ENCODE measurements at places on chromosomes 5 and 9.

GRCh38 chr9:133621725-133622267 lies 12.6 kb upstream of the FAM163B start:
- no peak for DNase-seq

GRCh38 chr5:133565993-133566392 lies 46.3 kb downstream of the FSTL4 start:
- DNase-seq, result no peak

DNA sequence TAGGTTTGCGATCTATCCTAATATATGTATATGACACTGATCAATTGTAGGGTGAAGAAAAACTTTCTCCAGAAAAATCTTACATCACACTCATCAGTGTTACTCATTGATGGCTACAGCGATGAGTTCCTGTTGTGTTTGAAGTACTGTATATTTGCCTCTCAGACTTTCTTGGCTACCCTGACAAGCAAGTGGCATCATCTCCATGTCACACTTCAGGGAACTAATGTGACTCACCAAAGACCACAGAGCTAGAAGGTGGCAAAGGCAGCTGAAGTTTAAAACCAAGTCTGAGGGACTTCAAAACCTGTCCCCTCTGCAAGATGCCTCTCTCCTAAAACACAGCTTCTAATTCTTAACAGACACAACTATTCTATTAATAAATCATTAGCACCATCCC lies 451.4 kb downstream of the CTNND2 start:
- DNase-seq, result no peak

GRCh38 chr9:27491154-27491553 lies 32.9 kb upstream of the IFNK start:
- DNase-seq, result no peak

DNA sequence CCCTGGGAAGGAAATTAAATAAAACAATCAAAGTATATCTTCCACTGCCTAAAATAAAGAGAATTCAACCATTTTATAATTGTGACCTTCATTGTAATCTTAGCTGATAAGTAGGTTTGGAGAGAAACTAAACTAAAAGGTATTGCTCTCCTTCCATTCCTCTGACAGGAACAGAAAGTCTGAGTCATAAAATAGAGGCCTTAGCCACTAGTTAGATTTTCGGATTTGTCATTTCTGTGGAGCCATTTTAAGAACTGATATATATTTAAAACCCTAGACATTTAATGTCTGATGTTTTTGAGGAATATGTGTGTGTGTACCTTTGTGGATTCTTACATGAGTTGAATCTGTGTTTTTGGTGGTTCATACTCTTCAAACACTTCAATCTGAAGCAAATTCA lies 11.8 kb upstream of the TMC1 start:
- DNase-seq, result no peak

GRCh38 chr9:27460226-27461023 lies 63.7 kb upstream of the IFNK start:
- no peak for DNase-seq

GRCh38 chr5:78903861-78904260 lies 81.2 kb downstream of the ARSB start:
- DNase-seq, result no peak

- DNase-seq, result no peak
Measured at GRCh38 chr5:83559118-83559785, 87.7 kb downstream of the VCAN start.

- DNase-seq, result no peak
Measured at GRCh38 chr9:29717631-29718030, 2144.3 kb upstream of the C9orf72 start.

DNA sequence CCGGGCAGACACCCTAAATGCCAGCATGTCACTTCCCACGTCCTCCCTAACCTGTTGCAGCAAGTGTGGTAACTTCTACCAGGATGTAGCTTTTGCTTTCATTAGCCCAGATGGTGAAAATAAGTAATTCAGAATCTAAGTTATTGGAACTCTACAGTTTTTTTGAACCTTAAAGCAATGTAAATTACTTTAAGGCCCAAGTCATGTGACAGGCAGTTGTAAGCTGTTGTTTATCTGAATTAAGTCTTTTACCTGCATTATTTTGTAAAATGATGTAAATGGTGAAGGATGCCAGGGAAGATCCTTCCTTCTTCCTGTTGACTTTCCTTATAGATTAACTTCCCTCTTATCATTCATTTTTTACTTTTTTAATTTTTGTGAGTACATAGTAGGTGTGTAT lies 670.2 kb downstream of the SEMA5A start:
- DNase-seq, result no peak

GRCh38 chr5:168992016-168992415 lies 308.9 kb downstream of the SLIT3 start:
- no peak for DNase-seq

DNA sequence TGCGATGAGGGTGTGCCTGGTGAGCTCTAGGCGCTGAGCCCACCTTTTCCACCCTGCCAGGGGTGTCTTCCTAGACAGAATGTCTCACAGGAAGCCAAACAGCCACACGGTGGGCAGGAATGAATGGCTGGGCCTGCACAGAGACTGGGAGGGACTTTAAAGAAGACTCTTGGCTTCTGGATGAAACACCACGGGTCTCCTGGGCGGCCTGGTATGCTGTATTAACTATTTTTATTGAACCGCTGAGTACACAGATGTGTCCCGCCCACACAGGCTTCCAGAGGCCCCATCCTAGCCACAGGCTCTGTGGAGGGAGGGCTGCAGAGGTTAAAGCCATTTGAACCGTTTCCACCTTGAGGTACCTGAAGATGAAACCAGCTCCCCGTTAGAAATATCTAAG lies 115.2 kb upstream of the CXCL14 start:
- no peak for DNase-seq

DNA sequence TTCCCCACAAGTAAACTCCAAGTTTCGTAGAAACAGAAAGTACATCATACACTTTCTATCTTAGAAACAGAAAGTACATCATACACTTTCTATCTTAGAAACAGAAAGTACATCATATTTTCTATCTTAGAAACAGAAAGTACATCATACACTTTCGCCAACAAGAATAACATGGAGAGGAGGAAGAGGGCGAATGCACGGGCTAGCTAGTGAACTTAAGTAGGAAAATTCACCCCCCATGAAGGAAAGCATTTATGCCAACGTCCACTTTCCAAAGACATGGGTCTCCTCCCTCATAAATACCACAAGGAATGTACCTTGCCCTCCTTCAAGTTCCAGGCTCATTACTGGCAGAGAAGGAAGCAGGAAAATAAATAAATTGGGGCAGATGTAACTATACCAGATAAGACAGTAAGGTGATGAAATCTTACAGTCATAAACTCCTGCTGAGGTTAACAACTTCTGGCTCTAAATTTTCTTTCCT lies 64.7 kb downstream of the FRMD3 start:
- DNase-seq, result no peak

DNA sequence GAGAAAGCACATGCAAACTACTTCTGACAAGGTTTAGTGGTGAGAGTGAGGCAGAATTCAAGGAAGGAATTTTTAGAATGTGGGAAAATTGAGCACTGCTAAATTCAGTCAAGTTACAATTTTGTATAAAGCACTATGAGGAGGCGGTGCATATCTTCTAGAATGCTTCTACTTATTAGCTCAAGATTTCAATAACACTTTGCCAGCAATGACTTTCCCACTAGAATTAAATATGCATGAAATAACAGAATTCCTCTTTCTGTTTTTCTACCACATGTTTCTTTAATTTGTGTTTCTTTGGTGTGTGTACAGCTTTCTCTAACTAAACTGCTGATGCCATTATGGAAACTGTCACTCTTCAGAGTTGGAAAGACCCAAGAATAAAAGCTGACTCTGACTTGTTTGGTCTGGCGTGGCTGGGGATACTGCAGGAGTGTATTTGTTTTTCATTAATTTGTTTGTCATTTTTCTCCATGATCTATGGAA lies 163.5 kb downstream of the ARSB start:
- DNase-seq, result no peak

GRCh38 chr5:168313596-168314204 lies 22.3 kb downstream of the WWC1 start:
- DNase-seq, result no peak

- DNase-seq, result no peak
Measured at GRCh38 chr5:41575110-41575779, 64.8 kb upstream of the PLCXD3 start.

- DNase-seq, result no peak
Measured at GRCh38 chr5:73302797-73303147, 129.8 kb downstream of the TMEM174 start.

DNA sequence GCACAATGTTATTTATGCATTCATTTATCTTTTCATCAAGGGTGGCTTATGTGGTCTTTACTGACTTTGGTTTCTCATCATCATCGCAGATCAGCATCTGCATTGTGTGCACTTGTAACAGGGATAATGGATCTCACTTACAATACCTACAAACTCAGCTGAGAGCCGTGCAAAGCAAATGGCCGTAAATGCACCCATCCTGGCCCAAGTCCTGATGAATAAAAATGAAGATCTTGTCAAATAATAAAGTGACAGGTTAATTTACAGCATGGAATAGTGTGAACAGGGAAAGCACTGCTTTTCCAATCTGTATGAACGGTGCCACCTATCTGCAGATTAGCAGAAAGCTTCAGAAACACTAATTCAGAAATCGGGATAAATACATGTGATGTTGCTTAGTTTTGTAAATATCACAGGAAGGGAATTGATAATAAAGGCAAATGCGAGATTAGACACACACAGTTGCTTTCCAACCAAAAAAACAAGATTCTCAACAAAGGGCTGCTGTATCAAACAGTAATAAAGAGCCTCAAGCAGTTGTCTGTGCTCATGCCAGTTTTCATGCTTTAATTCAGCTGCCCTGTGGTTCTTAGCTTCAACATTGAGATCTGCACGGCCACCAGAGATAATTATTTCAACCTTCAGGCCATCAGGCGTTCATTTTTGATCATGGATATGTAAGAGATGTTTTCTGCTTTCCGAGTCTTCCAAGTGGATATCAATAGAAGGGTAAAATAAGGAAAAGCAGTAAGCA lies 153.4 kb upstream of the POU5F2 start:
- DNase-seq, result no peak

GRCh38 chr5:147336876-147337275 lies 102.0 kb downstream of the STK32A start:
- no peak for DNase-seq

DNA sequence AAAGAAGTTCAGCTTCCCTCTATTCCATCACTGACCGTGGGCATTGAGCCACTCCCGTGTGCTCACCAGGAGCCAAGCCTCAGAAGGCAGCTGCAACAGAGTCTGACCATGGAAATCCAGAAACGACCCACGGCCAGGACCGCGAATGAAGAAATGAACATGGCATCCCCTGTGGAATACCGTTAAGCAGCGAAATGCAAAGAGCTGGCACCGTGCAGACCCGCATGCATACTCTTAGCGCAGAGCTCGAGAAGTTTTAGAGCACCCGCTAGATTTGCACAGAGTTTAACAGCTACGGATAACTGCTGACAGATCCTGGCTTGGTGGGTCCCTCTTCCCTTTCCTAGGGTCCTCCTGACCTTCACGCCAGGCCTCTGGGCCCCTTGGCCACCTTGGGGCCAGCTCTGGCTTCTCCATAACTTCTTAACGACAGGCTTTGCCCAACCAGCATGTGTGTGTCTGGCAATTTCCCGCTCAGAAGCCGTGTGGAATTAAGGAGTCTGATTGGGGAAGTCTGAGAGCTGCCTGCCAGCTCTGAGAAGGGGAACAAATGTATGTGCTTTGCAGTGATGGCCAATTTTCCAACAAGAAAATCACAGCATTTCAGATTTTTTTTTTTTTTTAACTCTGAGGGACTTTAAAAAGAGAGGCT lies 75.3 kb upstream of the COL5A1 start:
- no peak for DNase-seq

DNA sequence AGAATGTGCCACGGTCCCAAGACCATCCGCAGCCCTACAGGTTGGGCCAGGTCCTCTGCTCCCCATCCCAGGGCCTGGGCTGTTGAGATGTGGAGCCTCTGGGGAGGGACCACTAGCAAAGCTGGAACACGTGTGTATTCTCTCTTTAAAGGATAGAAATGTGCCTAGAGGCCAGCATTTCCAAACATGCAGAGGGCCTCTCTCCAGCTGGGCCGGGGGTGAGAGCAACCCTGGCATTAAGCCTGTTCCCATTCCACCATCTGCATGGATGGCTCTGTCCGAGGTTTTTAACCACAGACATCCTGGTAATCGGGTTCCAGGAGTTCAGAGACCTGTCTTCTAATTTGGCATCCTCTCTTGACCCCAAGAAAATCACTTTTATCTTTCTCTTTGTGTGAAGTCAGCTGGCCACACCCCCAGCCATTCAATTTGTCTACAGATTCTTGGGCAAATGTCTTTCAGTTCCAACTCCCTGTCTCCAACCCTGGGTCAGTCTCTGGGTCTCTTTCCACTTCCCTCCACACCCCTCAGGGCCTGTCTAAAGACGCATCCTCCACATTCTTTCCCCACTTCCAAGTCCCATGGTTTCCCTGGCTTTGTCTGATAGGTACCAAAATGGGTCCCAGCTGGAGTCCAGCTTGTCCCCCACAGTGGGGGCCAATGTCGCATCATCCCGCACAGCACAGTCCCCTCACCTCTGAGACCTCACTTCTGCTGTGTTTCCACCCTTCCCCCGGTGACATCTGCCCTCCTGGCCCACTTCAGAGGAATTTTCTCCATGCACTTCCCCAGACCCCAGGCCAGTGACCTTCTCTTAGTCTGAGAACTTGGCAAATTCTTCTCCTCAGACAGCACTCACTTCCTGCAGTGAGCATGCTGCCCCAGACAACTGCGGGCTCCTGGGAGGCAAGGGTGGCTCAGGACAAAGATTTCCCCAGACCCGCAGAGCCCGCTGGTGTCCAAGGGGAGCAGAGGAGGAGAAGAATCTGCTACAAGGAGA lies 56.8 kb downstream of the PTPDC1 start:
- no peak for DNase-seq

GRCh38 chr5:112870966-112871365 lies 9.9 kb downstream of the SRP19 start:
- no peak for DNase-seq

DNA sequence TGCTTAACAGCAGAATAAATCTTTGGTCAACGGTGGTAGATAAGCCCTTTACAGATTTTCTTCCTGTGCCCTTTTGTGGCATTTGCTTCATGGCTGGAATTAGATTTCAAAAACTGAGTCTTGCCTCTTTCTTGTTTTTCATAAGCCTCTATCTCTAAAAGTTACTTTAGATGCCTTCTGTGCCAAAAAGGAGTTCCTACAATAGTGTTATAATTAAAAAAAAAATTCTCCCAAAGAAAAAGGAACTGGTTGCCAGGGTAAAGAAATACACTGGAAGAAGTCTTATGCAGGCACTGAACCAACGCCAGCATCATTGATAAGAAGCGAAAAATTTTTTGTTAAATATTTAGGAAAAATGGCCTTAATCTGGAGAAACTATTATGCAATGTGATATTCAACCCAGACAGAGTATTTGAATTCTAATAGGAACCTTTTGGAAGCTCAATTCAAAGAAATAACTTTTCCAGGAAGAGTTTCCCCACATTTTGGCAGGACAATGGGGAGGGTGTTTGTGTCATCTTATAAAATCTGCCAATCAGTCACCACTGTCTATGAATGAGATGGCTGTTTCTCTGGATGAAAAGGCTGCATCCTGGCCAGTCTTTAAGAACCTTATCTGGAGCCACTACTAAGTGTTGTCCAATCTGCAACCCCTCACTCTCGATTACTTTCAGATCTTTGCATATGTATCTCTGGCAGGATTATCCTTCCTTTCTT lies 608.1 kb downstream of the PDE4D start:
- DNase-seq, result no peak

- DNase-seq, result no peak
Measured at GRCh38 chr9:93460689-93461413, 7.5 kb upstream of the FAM120AOS start.

GRCh38 chr5:62342476-62342837 lies 36.5 kb downstream of the KIF2A start:
- no peak for DNase-seq

- DNase-seq, result no peak
Measured at GRCh38 chr9:3517377-3518048, 8.3 kb downstream of the RFX3 start.

All from HuH-7.5 (cell line).